Ascending aorta (tissue), 2 donors: ENCODE measurements at places on chromosomes 11 and 22.
A peak's percentile ranks its signal among the peaks of the same experiment; 100 is the strongest.

GRCh38 chr11:61860054-61860903 is 31.1 kb downstream of the FADS3 start:
- DNase-seq, result no peak

- DNase-seq, result no peak
These were observed 71.1 kb upstream of the SLC5A12 start for GRCh38 chr11:26792941-26793340.

DNA sequence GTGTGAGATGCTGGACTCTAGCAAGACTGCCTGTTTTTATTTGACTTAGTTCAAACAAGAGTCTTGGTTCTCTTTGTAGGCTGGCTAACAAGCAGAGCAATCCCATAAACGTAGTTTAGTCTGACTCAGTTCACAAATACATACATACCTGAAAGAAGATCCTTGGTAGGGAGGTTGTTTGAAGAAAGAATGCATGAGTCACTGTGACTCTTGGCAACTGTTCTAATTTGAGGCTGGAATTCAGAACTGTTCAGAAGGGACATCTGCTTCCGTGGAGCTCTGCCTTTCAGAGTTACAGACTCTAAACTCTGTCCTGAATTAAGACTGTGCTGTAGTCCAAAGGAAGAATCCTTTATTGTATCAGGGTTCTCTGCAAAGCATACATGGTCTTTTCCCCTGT is 32.2 kb downstream of the C2CD3 start:
- no peak for DNase-seq

- no peak for DNase-seq
These were observed 533.5 kb downstream of the BUD13 start for GRCh38 chr11:116239247-116239646.

DNA sequence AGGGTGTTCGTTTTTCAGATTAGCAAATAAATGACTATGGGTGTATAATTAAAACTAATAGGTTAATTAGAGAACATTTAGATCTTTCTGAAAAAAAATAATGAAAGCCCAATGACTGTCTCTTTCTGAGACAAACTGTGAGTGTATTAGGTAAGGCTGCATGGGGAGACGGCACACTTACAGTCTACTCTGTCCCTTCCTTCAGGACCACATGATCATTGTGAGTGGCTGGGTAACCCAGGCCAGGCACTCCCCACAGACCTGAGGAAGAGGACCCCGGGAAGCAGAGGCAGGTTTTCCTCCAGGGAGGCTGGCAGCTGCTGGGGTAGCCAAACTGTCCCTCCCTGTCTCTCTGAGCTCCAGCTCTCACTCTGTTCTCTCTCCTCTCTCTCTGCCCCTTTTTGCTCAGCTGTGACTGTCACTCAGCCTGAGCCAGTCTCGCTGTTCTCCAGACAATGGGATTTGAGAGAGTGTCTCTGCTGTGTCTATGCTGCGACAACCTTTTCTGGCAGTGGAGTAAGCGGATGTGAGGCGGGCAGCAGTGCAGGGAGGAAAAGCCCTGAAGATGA is 83.1 kb upstream of the NCAM1 start:
- DNase-seq, result no peak

DNA sequence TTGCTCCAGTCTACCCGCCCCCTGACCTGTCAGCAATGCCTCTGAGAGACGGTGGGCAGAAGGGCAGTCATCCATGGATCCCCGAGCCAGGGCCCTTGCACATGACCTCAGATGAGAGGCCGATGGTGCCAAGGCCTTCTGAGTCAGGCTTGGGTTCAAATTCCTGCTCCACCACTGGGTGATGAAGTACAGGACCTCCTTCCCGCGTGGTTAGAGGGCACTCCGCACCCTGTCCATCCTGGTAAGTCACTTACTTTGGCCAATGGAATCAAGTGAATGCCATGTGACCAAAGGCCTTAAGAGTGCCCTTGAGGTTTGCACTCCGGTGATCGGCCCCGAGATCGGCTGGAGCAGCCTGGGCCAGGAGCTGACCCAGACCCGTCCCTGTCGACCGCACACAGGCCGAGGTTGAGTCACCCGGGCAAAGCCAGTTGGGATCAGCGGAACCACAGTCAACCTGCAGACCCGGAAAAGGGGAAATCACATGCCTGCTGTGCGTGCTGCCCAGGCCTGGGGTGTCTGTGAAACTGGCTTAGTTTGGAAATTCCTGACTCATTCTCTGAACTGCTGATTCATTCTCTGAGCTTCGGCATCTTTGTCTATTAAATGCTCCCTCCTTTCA is 48.9 kb downstream of the RTL6 start:
- peak; percentile 63 for DNase-seq

DNA sequence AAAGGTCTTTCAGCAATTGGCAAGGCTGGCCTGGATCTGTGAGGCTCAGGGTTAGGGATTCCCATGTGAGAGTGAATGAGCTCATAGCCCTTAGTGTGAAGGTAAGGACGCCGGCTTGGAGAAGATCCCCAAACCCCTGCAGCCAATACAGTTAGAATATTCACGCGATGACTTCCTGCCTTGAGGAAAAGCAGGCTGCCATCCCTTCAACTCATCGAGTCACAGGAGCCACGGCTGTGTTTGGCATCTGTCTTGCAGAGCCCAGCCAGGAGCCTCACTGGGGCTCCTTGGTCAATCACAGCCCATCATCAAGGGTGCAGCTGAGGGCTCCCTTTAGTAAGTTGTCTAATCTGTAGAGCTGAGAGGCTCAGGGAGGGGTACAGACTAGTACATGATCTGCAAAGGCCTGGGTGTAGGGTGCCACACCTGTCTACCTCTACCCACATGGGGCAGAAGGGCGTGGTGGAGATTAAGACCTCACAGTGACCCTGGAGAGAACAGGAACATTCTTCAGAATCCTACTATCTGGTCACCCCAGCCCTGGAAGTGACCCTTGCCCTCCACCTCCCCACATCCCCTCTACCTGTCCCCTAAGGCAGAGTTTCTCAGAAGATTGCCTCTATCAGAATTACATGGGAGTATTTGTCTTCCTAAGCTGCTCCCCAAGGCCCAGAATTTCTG is 18.5 kb downstream of the IL10RA start:
- DNase-seq, result no peak

- DNase-seq, result no peak
These were observed 174.7 kb downstream of the RRAS2 start for GRCh38 chr11:14184028-14184940.
